ENCODE measurements at places on chromosomes 7 and 10.

DNA sequence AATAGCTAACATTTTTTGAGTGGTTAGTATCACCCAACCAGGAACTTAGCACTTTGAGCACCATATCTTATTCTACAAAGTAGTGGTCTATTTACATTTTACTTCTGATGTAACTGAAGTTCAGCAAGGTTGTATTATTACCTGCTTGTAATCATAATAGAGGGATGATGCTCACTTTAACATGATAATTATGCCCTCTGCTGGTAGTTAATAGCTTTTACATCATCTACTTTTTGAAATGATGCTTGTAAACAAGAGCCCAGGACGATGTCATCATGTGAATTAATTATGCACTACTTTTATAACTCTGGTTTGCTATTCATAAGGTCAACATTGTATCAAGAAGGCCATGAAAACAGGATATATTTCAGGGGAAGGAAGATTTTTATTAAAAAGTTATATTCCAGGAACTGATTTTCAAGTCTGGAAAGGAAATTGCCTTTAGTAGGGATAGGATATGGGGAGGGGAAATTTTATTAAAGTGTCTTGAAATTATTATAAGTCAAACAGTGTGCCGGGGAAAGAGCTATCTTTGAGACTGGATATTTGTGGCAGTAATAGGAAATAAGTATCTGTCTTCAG is 80.3 kb upstream of the SCIN start:
- DNase-seq = peak; percentile 7

DNA sequence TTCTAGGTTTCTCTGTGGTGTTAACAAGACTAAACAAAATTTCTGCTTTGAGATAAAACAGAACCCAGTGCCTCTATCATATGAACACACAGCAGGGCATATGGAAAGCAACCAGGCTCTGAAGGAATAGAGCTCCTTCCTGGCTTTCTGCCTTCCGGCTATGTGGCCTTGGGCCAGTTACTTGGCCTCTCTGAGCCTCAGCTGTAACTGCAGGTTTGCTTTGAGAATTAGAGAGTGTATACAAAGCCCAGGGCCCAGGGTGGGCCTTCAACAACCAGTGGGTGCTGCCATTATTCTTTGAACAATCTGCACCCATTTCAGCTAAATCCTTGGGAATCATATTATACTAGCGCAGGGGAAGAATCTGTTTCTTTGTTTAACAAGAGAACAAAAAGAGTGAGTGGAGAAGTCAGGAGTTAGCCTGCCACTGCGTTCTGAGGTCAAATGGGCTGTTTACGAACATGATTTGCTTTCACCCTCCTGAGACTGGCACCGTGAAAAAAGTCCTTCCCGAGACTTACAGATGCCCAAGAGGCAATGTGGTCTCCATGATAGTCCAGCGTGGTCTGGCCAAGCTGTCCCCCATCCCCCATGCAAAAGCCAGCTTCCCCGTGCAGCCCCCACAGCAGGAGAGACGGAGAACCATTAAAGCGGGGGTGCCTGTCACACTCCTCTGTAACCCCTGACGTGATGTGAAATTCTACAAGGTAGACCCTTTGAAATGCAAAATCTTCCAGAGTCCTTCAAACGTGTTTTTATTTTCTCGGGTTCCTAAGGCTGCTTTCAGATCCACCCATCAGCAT is 4.9 kb downstream of the FAM53B start:
- DNase-seq = peak; percentile 36

GRCh38 chr7:149498811-149499210 is 1.2 kb upstream of the ZNF746 start:
- no peak for DNase-seq

DNA sequence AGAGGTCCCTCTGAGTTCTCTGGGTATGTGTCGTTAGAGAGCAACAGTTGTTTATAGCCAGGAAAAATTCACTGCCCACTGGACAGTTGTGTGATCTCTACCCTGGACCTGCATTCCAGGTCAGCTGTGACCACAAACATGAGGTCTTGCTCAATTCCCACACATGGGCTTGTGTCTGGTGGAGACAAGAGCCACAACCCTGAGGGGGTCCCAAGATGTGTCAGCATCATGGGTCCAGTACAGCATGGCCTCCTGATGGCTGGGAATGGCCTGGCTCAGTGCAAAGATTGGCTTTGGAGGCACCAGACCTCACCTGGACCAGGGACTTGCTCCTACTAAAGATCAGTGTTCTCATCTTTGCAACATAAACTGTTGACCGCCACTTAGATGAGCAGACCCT is 751.6 kb downstream of the GRID1 start:
- DNase-seq = no peak

DNA sequence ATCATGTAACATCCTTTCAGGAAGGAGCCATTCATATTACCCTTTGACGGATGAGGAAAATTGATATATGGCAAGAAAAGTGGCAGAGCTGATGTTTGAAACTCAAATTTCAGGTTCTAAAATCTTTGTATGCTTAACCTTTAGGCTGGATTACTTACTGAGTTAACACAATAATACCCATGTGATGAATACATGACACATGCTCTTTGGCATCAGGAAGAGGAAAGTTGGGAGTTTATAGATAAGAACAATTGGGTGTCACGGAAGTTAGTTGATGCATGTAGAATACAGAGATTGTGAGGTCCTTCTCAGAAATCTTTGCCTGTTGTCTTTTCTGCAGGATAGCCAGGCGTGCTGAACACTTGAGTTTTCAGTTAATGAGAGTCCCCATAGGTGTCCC is 572.1 kb upstream of the POM121L12 start:
- DNase-seq = no peak

DNA sequence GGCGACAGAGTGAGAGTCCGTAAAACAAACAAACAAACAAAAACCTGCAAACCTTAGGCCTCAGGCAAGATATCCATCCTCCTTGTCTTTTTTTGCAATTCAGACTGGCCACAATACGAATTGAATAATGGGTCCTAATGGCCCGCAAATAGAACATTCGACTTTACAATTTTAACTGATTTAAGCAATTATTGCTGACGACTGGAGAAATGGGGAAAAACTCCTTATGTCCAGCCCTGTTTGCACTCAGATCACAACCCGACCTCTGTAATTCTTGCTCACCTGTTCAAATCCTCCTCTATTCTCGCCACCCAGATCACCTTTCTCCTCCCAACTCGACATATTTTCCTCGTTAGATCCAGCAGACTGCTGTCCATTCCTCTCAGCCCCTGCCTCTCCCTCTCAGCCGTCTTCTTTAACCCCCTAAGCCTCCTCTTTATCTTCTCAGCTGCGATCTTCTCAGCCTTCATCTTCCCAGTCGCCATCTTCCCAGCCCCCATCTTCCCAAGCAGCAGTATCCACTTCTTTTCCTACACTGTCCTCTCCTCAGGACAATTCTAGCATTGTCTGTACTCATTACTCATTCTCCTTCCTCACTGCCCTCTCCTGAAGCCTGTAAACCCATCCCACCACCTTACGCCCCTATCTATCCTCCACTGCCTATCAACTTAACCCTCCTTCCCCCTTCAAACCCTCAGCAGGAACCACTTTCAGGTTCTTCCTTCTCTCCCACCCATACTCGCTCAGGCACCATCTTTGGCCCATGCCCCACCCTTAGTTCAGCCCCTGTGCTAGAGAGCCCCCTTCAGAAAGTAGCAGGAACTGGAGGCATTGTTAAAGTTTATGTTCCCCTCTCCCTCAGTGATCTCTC is 61.8 kb downstream of the LRRC17 start:
- no peak for DNase-seq

DNA sequence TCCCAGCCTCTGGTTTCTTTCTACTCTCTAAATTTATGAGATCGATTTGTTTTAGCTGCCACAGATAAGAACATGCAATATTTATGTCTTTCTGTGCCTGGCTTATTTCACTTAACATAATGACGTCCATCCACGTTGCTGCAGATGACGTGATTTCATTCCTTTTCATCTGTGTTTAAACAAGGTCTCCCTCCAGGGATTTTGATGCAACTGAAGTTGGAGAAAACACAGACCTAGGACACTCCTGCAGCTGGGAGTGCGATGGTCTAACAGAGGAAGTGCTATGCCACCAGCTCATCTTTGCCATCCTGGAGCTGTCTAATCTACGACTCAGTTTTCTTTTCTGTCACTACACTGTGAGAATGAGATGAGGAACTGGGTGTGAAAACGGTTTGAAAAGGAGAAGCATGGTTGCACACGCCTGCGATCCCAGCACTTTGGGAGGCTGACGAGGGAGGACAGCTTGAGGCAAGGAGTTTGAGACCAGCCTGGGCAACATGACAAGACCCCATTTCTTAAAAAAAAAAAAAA is 1.5 kb upstream of the KCTD7 start:
- no peak for DNase-seq

DNA sequence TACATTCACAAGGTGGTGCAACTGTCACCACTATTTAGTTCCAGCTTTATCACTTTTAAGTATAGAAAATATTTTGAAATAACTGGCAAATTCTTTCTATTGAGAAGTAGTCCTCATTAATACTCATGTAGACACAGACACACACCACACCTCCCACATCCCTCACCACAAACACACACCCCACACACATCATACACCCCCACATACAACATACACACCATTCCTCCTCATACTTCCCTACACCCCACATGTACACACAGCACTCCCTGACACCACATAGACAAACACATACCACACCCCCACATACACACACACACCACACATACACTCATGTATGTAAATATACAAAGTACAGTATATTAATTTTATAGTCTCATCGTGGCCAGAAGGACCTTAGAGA is 178.8 kb downstream of the LRMDA start:
- no peak for DNase-seq

GRCh38 chr7:23345601-23346000 is 46.5 kb downstream of the MALSU1 start:
- DNase-seq = no peak

DNA sequence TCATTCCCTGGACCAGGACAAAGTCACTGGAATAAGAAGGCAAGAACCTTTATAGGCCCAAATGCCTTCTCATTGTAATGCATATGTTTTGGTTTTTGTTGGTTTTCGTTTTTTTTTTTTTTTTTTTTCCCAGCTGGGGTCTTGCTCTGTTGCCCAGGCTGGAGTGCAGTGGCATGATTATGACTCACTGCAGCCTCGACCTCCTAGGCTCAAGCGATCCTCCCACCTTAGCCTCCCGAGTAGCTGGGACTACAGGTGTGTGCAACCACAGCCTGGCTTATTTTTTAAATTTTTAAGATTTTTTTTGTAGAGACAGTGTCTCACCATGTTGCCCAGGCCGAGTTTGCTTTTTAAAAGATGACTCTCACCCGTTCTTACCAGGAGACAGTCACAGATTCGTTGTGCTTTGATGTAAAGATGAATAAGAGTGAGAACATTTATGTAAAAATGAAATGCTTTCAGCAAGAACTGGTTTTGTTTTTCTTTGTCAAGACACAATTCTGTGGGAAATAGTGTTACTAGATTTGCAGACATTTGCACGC is 7.6 kb downstream of the IQCE start:
- DNase-seq = no peak

GRCh38 chr10:7483848-7484247 is 73.0 kb upstream of the SFMBT2 start:
- DNase-seq = no peak

GRCh38 chr7:57646901-57647246 is 196.9 kb downstream of the ZNF716 start:
- no peak for DNase-seq

DNA sequence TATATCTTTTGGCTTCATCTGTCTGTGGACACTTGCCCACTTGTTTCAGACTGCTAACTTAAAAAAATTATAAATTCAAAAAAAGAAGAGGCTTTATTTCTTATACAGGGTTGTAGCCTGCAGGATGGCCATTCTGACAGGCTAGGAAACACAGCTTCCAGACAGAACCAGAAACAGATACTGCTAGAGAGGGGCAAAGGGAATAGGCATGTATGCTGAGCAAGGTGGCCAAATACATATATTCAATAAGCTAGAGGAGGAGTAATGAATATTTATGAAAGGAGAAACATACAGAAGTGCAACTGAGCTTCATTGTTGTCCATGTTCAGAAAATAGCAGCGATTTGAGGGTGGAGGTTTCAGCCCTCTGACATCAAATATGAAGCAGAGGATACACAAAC is 22.0 kb upstream of the MAGI2 start:
- DNase-seq = no peak

GRCh38 chr10:77501152-77501845 is 136.3 kb downstream of the KCNMA1 start:
- no peak for DNase-seq

- no peak for DNase-seq
Observed at GRCh38 chr10:126062131-126063032, 166.0 kb downstream of the FANK1 start.

DNA sequence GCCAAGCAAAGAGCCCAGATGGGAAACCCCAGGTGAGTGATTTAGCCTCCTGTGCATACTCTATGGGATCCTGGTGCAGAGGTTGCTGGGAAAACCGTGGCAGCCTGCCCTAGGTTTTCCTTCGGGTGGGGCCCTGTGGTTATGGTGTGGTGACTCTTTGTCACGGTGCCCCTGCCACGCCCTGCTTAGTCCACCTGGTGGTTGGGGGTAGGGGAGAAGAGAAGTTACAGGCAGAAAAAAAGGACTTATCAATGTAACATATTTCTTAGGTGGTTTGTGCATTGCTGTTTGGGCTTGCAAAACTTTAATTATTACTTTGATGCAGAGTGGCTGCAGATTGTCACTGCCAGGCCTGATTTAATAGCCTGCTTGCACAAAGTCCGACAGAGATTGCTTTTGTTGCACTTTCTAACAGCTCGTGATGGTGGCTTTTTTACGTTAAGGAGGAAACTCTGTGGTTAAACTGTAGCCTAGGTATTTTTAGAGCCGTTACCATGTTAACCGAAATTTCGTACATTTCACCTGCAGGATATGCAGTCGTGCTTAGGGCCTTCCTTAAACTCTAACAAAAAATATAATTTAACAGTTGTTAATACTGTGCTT is 197.4 kb downstream of the RNLS start:
- no peak for DNase-seq

GRCh38 chr10:79409726-79410085 is 35.7 kb downstream of the ZCCHC24 start:
- DNase-seq = no peak

DNA sequence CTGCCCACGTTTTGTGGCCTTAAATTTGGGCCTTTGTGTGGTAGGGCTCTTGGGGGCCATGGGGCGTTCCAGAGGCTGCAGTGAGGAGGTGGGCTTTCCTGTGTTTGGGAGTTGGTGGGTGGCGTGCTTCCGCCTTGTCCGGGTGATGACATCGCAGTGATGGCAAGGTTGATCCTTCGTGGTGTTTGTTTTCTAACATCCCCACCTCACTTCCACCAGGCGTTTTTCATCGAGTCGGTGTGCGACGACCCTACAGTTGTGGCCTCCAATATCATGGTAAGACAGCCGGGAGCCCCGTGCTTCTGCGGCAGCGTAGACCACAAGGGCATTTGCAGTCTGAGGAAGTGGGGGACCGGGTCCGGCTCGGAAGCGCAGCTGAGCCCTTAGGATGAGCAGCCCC is 14.2 kb downstream of the PFKFB3 start:
- no peak for DNase-seq

DNA sequence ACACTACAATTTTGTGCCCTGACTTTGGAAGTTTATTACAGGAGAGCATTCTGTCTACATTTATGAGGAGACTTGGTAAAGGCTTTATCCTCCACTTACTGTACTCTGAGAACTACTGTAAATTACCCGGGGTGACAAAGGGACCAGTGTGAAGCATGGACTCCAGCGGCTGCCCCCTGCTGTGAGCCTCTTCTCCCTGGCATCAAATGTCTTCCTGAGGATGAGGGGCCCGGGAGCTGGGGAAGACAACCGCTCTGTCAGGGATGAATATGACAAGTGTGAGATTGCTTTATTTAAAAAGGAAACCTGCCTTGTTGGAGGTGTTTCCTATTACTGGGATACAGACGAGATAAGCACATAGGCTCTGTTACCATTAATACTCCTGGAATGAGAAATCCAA is 714.8 kb downstream of the CCSER2 start:
- no peak for DNase-seq

All from NCI-H446 (cell line).